ENCODE measurements at places on chromosomes 2 and 18. TPM values are rescaled to one million over a fixed set of nuclear protein-coding genes. Genes with fewer than 3 reads are reported as not detected.

The PDE11A gene
- 1.2 TPM for total RNA-seq

The UPP2 gene
- not detected for total RNA-seq

The CAPN14 gene
- 0.20 TPM for total RNA-seq

The MARCHF4 gene
- total RNA-seq = 0.20 TPM

The TRIM43 gene
- total RNA-seq = not detected

The CHRNG gene
- total RNA-seq = not detected

The SCG2 gene
- 0.17 TPM for total RNA-seq

The SP9 gene
- not detected for total RNA-seq

The MATN3 gene
- 0.19 TPM for total RNA-seq

The INPP5D gene
- total RNA-seq = 4.9 TPM

The POMC gene
- 2.1 TPM for total RNA-seq

The PRLH gene
- total RNA-seq = not detected

The SERPINB12 gene
- total RNA-seq = not detected

The C2orf74 gene
- 29.2 TPM for total RNA-seq

The COL4A4 gene
- total RNA-seq = 1.6 TPM

The RESP18 gene
- not detected for total RNA-seq

The KCNS3 gene
- total RNA-seq = 4.0 TPM

The C2orf72 gene
- 0.08 TPM for total RNA-seq

The DLX2 gene
- not detected for total RNA-seq

The DSG2 gene
- total RNA-seq = 44.4 TPM

The GPR155 gene
- total RNA-seq = 16.3 TPM

The CD8B2 gene
- total RNA-seq = not detected

The BBS5 gene
- total RNA-seq = 8.4 TPM

The TMEM198 gene
- total RNA-seq = 0.65 TPM

The C18orf54 gene
- 1.7 TPM for total RNA-seq

The AKAIN1 gene
- total RNA-seq = not detected

The ANKRD29 gene
- 4.6 TPM for total RNA-seq

The IL1RL2 gene
- total RNA-seq = 0.30 TPM

The COL6A3 gene
- 54.8 TPM for total RNA-seq

The SPATA3 gene
- total RNA-seq = not detected

The KRCC1 gene
- total RNA-seq = 22.8 TPM

The CRYGD gene
- total RNA-seq = not detected

The CPO gene
- not detected for total RNA-seq

The TNFRSF11A gene
- 2.5 TPM for total RNA-seq

The GRB14 gene
- total RNA-seq = 13.3 TPM

The LRATD1 gene
- total RNA-seq = 4.0 TPM

The ARHGAP25 gene
- 3.7 TPM for total RNA-seq

The DOK6 gene
- total RNA-seq = 4.7 TPM

The TMEM200C gene
- 0.45 TPM for total RNA-seq

The ASXL3 gene
- total RNA-seq = 2.5 TPM

The IHH gene
- not detected for total RNA-seq

The COBLL1 gene
- total RNA-seq = 23.5 TPM

The NDUFV2 gene
- total RNA-seq = 407 TPM

The EMILIN1 gene
- 29.6 TPM for total RNA-seq

The IL37 gene
- not detected for total RNA-seq

The ZCCHC2 gene
- total RNA-seq = 18.6 TPM

The FABP1 gene
- not detected for total RNA-seq

The C1GALT1C1L gene
- 0.66 TPM for total RNA-seq

The EPHA4 gene
- 12.6 TPM for total RNA-seq

The LMAN2L gene
- 18.4 TPM for total RNA-seq

The ASB18 gene
- 19.3 TPM for total RNA-seq

The OSR1 gene
- 4.6 TPM for total RNA-seq

The FOXI3 gene
- not detected for total RNA-seq

The TXNDC2 gene
- total RNA-seq = not detected
